ENCODE measurements at places on chromosomes 11 and 22. TPM values are rescaled to one million over a fixed set of nuclear protein-coding genes. Genes with fewer than 3 reads are reported as not detected.

SLC36A4 gene
- 15.2 TPM for total RNA-seq

NPAS4 gene
- not detected for total RNA-seq

GPR83 gene
- 0.06 TPM for total RNA-seq

PRDX5 gene
- 116 TPM for total RNA-seq

- no peak for DNase-seq
- H3K4me3 ChIP-seq: no peak within 1 kb of the TSS
- H3K36me3 ChIP-seq: no peaks in the 10 kb centered on the region
Measured at GRCh38 chr11:62269654-62270278, at the start of gene SCGB2A2. Gene SCGB2A2 (plus strand): TSS chr11:62270158. CDS start chr11:62270217, 59 bp downstream.

- no peak overlapping the region for H3K27ac ChIP-seq
- DNase-seq: no peak
- no peaks in the 10 kb centered on the region for H3K36me3 ChIP-seq
- H3K27me3 ChIP-seq: no peaks in the 10 kb centered on the region
Measured at GRCh38 chr11:1508986-1509385, 22.4 kb upstream of the MOB2 start.

DNA sequence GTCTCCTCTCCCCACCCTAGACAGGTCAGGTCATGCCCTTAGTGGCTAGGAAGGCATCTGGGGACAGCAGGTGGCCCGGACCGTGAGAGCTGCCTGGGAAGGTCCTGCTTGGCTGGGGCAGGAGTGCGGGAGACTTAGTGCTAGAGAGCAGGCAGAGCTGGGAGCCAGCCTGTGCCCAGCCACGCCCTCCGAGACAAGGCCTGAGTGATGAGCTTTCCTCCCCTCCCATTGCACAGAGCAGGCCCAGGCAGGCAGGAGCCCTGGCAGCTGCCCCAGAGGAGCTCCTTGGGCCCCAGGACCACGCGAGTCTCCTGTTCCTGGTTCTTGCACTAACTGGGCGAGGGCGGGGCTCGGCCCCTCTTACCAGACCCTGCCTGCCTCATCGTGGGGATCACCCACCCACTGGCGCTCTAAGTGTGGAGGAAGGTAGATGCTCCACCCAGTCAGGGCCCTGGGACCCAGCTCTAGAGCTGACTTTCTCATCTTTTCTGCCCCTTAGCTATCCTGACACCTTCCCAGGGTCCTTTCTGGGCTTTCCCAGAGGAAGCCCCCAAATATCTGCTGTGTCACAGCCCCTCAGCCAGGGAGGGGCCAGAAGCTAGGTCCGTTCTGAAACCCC is 44.9 kb downstream of the MACROD1 start:
- no peaks in the 10 kb centered on the region for H3K27me3 ChIP-seq
- H3K36me3 ChIP-seq: no peaks in the 10 kb centered on the region
- peaks cover 7% of the 10 kb centered on the region for H3K4me1 ChIP-seq
- no peak for DNase-seq

GRCh38 chr11:65903068-65903481 is 2.9 kb upstream of the FOSL1 start:
- no peak overlapping the region for H3K4me3 ChIP-seq
- peaks cover 2% of the 10 kb centered on the region for H3K4me1 ChIP-seq
- H3K27me3 ChIP-seq: peaks cover 7% of the 10 kb centered on the region
- peaks cover 5% of the 10 kb centered on the region for H3K36me3 ChIP-seq
- no peak for DNase-seq
- H3K27ac ChIP-seq: no peak overlapping the region

GRCh38 chr11:114284021-114284420 is 12.2 kb upstream of the NNMT start:
- no peaks in the 10 kb centered on the region for H3K36me3 ChIP-seq
- DNase-seq: no peak
- no peaks in the 10 kb centered on the region for H3K4me1 ChIP-seq
- no peaks in the 10 kb centered on the region for H3K27me3 ChIP-seq
- H3K4me3 ChIP-seq: no peak overlapping the region
- no peak overlapping the region for H3K27ac ChIP-seq

DNA sequence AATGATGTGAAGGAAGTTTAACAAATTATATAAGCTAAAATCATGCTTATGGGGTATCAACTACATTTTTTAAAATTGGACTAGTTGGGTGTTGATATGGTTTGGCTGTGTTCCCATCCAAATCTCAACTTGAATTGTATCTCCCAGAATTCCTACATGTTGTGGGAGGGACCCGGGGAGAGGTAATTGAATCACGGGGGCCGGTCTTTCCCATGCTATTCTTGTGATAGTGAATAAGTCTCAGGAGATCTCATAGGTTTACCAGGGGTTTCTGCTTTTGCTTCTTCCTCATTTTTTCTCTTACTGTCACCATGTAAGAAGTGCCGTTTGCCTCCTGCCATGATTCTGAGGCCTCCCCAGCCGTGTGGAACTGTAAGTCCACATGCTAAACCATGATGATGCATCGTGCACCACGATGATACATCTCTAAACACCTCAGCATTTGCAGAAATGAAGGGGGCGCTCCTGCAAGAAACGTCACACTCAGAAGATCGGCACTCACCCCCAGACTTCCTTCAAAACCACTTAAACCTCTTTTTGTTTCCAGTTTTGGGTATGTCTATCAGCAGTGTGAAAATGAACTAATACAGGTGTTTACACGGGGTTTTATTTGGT is 340.0 kb downstream of the SHANK2 start:
- peaks cover 22% of the 10 kb centered on the region for H3K27me3 ChIP-seq
- peak; percentile 3 for DNase-seq
- no peaks in the 10 kb centered on the region for H3K4me1 ChIP-seq
- H3K27ac ChIP-seq: no peak overlapping the region

GRCh38 chr11:15327786-15328231 is 213.1 kb downstream of the INSC start:
- no peaks in the 10 kb centered on the region for H3K4me1 ChIP-seq
- DNase-seq: no peak
- no peaks in the 10 kb centered on the region for H3K27me3 ChIP-seq
- no peak overlapping the region for H3K27ac ChIP-seq
- no peaks in the 10 kb centered on the region for H3K36me3 ChIP-seq
- no peak overlapping the region for H3K4me3 ChIP-seq

DNA sequence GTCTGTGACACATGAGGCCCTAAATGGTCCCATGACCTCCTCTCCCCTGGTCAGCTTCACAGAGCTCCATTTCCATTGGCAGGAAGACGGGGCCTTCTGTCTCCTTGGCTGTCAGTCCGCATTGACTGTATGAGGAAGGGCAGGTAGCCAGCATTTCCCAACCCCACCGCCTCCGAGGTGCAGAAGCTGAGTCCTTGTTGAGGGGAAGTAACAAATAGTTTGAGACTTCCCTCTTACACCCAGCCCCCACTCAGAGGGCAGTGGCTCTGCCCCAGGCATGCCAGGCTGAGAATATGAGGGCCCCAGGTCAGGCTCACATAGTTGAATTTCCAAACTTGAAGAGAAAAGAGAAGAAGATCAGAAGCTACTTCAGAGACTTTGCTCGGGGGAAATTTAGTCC is 611.1 kb downstream of the BRD1 start:
- H3K36me3 ChIP-seq: no peaks in the 10 kb centered on the region
- H3K27me3 ChIP-seq: peaks cover 57% of the 10 kb centered on the region
- H3K4me3 ChIP-seq: no peak overlapping the region
- H3K27ac ChIP-seq: no peak overlapping the region

DNA sequence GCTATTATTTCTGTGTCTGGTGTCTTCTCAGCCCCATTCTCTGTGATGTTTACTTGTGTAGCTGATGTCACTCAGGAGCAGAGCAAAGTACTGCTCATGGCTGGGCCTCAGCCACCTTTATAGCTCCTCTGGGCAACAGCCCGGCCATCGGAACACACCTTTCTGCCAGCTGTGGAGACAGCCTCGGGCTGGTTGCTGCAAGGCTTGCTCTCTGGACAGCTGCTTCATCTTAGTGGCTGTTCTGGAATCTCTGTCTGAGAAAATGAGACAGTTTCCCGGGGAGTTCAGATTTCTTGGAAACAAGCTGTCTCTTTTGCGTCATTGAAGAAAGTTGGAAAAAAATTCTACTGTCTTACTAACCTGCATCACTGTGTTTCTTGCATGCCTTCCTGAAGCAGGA is 20.0 kb downstream of the THY1 start:
- peaks cover 10% of the 10 kb centered on the region for H3K27me3 ChIP-seq
- no peak for DNase-seq
- no peak overlapping the region for H3K4me3 ChIP-seq
- no peak overlapping the region for H3K27ac ChIP-seq

DNA sequence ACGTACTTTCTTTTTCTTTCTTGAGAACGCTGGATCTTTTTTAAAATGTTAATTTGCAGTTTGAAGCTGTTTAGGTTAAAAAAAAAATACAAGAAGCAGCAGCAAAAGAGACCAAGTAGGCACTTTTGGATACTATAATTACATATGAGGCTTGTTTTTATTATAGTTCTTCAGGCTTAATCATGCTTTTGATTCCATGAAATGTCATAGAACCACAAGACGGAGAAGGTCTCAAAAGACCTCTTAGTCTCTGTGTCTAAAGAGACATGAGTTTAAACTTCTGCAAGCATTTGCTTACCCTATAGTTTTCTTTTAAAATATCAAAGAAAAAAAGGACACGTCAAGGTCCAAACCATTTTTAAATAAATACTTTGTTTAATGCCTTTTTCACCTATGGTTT is 18.8 kb upstream of the MMP20 start:
- no peaks in the 10 kb centered on the region for H3K4me1 ChIP-seq
- no peaks in the 10 kb centered on the region for H3K36me3 ChIP-seq
- H3K27ac ChIP-seq: no peak overlapping the region
- H3K4me3 ChIP-seq: no peak overlapping the region

GRCh38 chr22:50175921-50176849 is 5.7 kb downstream of the PANX2 start:
- no peaks in the 10 kb centered on the region for H3K36me3 ChIP-seq
- H3K27me3 ChIP-seq: peaks cover 16% of the 10 kb centered on the region
- no peak overlapping the region for H3K27ac ChIP-seq
- H3K4me3 ChIP-seq: no peak overlapping the region
- no peak for DNase-seq

DNA sequence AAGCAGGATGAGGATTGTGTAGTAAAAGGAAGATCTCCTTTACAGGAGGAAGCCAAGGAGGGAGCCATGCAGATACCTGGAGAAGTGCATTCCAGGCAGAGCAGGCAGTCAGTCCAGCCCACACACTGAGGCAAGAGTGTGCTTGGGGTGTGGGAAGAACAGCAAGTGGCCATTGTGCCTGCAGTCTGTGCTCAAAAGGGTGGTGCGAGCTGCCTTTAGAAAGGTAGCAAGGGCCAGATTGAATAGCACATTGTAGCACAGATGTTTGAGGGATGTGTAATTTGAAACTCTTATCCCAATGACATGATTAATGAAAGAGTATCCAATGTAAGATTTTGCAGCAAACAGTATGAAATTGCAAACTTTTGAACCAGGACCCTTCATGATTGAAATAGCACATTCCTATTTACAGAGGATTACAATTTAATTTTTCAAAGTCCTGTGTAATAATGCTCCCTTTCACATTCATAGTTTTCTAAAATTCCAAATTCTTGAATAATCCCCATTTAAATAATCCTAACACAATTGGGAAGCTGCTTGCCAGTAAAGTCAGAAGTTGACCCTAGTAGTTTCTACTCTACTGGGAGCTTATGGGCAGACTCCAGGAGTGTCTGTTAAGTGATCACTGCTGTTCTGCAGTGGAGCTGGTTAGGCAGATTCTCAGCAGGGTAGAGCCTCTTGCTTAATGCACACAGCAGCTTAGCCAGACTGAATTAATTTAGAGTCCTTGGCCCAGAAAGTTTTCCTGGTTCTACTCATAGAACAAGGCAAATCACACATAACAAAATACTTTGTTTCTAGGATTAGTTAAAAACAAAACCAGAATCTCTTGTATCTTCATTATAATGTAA is 78.1 kb downstream of the CYB5R2 start:
- no peaks in the 10 kb centered on the region for H3K27me3 ChIP-seq
- H3K36me3 ChIP-seq: peaks cover 10% of the 10 kb centered on the region
- no peak for DNase-seq
- no peak overlapping the region for H3K4me3 ChIP-seq
- H3K4me1 ChIP-seq: peaks cover 17% of the 10 kb centered on the region
